Mammary epithelial cell (primary cell): ENCODE measurements at places on chromosomes 7 and 10.

- no peak for DNase-seq
Measured at GRCh38 chr7:34177476-34177875, 272.1 kb downstream of the BMPER start.

- DNase-seq: no peak
Measured at GRCh38 chr7:86931439-86931838, 128.0 kb downstream of the ELAPOR2 start.

DNA sequence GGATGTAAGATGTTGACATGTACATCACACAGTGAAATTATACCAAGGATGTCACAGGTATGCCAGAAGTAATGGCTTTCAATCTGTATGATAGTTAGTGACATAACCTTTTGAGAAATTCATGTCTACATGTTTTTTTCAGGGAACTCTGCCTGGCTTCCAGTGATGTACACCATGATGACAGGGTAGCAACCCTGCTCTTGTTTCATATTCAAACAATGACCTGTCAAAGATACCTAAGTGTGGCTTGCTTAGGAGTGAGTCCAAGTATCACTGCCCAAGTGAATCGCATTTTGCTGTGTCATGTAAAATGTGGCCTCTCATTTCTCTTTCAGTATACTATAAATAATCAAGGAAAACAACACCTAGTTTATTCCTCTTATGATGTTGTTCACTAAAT is 205.8 kb upstream of the DKK1 start:
- no peak for DNase-seq

DNA sequence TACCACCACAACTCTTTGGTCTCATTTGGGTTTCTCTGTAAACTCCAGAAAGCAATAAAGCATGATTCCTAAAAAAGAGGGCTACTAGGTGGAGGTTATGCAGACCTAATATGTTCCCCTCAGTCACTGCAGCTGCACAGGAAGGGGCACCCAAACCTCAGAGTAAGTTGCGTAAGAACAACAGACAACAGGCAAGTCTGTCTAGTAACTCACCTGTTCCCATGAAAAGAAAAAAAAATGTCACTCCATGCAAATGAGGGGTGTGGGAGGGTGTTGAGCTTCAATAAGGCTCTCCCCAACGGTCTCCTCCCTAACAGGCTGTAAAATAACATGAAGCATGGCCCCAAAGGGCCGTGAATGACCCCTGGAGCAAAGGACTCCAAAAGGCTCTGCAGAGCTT is 461.4 kb downstream of the KCNMA1 start:
- no peak for DNase-seq

DNA sequence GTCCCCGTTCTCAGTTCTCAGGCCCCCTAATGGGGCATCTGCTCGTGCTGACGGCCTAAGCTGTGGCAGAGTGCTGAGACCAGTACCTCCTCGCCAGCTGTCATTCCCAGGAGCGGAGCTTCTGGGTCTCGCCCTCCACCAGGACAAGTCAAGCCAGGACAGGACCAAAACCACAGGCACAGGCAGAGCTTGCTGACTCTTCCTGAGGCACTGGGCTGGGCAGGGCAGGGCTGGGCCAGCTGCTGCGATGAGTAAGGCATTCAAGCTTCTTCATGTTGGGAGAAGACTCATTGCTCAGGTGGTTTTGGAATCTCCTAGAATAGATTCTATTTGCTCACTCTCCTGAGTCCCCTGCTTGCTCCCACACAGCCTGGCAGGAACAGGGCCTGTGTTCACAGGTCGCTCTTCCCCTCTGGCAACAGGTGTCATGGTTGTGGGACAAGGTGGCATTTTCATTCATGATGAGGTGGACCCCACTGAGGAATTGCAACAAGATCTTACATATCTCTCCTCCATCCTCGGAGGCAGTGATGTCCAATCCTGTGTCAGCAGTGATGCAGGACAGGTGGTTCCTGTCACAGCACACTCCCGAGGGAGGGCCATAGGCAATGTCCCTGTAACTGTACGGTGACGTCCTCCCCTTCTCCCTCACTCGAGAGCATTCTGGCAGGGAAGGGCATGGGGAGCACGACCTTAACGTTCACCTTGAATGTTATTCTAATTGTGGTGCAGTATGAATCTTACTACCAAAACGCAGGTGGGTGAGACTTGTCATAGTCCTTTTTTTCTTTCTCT is 17.0 kb upstream of the SH3PXD2A start:
- peak; percentile 100 for DNase-seq

GRCh38 chr7:8499128-8499527 is 65.7 kb downstream of the NXPH1 start:
- DNase-seq: no peak

DNA sequence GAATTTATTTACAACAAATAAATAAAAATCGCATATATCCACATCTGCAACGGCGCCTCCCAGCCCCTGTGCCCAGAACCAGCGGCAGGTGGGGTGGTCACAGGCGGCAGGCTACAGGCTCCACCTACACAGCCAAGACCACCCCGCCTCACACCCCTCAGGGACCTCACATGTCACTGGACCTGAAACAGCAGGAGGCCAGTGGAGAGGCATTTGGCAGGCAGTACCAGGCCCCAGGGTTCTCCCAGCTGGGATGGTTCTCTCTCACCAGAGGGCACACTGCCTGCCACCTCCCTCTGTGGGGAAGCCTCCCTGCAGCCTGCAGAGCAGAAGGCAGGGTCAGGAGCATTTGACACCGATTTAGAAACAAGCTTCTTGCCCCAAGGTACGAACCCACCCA is 81.5 kb downstream of the MAD1L1 start:
- DNase-seq: no peak

GRCh38 chr7:159022238-159022993 is 122.3 kb downstream of the VIPR2 start:
- DNase-seq: no peak

DNA sequence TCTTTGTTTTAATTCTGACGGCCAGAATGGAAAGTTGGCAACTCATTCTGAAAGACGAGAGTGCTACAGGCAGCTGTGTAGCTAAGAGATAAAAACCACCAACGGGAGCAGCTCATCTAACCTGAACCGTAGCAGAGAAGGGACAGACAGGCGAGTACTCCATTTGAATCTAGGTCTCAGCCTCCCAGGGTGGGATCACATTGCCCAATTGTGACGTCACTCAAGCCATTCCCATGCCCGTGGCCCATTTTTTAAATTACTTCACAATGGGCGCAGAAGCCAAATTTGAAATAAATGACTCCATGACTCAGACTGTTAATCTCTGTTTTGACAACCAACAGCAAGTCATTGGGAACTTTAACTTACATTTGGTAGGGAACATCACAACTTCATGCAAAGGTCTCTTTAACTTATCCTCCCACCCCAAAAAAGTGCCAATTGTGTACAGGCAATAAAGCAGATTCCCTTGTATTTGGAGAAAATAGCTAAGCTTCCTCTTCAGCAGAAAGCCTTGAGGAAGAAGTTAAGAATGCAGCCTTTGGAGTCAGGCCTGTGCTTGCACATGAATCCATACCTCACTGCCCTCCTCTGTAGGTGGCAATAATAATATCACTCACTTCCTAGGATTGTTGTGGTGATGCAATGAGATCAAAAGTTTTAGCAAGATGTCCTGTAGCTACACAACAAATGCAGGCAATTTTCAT is 93.2 kb upstream of the KIF5B start:
- peak; percentile 89 for DNase-seq

DNA sequence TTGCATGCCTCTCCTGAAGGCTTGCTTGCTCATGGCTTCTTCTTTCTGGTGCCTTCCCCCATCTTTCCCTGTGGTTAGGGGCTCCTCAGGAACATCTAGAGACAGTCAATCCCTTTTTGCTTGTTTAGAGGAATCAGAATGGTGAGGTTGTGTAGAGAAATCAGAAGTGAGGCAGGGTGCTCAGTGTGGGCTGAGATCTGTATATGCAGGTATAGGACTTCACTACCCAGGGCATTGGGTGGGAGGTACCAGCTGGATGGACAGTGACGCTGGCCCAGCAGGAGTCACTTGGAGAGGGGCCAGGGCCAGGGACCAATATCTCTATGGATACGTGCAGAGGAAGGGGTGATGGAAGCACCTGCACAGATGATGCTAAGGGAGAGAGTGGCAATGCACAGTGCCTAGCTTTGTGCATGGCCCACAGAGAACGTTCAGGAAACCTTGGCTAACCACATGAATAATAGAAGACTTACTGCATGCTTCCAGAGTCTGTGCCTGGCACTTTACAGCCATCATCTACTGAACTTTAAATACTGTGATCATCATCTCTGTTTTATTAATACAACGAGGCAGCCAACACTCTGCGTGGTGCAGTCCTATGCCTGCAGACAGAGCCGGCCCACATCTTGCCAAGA is 255.2 kb downstream of the ABCA13 start:
- DNase-seq: no peak

GRCh38 chr7:9029681-9030530 is 596.5 kb downstream of the NXPH1 start:
- peak; percentile 1 for DNase-seq

GRCh38 chr10:70302292-70302691 is 18.5 kb upstream of the NPFFR1 start:
- no peak for DNase-seq

DNA sequence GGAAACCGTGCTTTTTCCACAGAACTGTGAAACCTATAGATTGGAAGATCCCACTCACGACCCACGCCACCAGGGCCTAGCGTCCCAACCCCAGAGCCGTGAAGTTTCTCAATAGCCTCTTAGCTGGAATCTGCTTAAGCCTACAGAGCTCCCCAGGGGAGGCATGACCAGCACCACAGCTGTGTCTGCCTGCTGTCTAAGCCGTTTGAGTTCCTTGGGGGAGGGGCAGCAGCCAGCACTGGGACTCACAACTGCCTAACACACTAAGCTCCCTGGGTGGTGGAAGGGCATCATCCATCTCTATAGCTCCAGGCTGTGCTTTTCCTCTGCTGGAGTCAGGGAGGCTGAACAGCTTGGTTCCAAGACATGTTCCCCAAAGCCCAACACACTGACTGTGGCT is 26.0 kb upstream of the TMEM140 start:
- no peak for DNase-seq

DNA sequence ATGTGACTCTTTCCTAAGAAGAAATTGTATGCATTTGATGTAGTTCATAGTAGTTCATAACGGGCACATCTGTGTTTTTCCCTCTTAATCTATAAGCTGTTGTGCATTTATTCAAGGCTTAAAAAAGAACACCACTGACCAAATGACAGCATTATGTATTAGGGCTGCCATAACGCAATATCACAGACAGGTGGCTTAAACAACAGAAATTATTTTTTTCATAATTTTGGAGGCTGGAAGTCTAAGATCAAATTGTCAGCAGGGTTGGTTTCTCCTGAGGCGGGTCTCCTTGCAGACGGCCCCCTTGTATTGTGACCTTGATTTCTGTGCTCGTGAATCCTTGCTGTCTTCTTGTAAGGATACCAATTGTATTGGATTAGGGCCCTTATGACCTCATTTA is 627 bp upstream of the SSMEM1 start:
- DNase-seq: no peak

DNA sequence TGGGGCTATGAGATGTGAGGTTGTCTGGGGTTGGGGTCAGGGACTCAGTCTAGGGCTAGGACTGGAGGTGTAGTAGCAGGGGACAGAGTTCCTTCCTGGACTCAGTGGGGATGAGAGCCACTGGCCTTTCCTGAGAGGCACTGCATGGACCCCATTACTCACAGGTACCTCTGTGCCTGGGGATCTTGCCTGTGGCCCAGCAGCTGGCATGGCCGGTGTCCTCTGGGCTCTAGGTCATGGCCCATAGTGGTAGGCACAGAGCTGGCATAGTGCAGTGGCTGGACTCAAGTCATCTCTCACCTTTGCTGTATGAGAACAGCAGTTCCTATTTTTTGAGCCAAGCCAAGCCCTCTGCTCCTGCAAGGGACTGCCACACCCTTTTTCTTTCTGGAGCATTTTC is 51.9 kb downstream of the NEURL1 start:
- DNase-seq: no peak

DNA sequence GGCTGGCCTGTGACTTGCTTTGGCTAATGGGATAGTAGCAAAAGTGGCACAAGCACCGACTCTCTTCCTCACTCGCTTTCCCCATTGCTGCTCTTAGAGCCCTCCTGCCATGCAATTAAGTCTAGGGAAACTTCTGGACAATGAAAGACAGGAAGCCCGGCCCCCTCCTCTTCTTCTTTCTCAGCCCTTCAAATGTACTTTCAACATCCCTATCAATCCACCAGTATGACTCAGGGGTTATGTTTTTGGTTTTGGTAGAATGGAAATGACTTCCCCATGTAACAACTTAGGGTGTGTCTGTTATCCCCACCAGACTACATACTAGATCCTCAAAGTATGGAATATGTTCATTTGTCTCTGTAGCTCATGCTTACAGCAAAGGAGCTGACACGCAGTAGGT is 139.0 kb upstream of the GDF10 start:
- no peak for DNase-seq

DNA sequence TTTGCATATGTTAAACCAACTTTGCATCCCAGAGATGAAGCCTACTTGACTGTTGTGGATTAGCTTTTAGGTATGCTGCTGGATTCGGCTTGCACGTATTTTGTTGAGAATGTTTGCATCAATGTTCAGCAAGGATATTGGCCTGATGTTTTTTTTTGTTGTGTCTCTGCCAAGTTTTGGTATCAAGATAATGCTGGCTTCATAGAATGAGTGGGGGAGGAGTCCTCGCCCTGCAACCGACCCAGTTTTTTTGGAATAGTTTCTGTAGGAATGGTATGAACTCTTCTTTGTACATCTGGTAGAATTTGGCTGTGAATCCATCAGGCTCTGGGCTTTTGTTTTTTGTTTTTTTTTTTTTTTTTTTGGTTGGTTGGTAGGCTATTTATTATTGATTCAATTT is 147.9 kb downstream of the AHR start:
- DNase-seq: no peak

GRCh38 chr7:42237811-42238541 is 967 bp upstream of the GLI3 start:
- no peak for DNase-seq
